ENCODE measurements at places on chromosomes 16 and 17. TPM values are rescaled to one million over a fixed set of nuclear protein-coding genes. Genes with fewer than 3 reads are reported as not detected.

Gene TAT
- not detected for total RNA-seq

Gene PRCD
- total RNA-seq, result 6.1 TPM

Gene PLA2G10
- total RNA-seq, result not detected

Gene EME1
- not detected for total RNA-seq

Gene WNK4
- total RNA-seq, result not detected

Gene CACNG3
- not detected for total RNA-seq

Gene CHRNE
- 0.54 TPM for total RNA-seq

Gene SMPD3
- 2.7 TPM for total RNA-seq

Gene ABHD15
- 8.4 TPM for total RNA-seq

Gene CHST5
- total RNA-seq, result not detected

Gene IST1
- total RNA-seq, result 117 TPM

Gene DHX58
- total RNA-seq, result 14.5 TPM

Gene KRT25
- not detected for total RNA-seq

Gene AOC3
- 58.1 TPM for total RNA-seq

Gene SNAI3
- total RNA-seq, result not detected

Gene RPGRIP1L
- 4.1 TPM for total RNA-seq

DNA sequence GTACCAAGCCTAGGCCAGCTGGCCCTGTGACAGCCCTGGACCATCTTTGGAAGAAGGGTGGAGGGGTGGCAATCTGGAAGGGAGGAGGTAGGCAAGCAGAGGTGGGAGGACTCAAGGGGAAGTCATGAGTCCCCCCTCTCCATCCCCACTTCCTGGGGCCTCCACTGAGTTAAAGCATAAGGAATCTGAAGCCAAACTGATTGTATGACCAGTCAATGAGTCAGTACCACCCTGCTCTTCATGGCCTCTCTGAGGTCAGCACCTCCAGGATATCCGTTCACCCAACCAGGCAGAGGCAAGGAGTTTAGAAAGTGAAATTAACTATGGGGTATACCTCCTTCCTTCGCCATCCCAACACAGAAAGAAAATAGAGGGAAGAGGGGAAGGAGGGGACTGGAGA is 272.7 kb downstream of the SOX9 start:
- no peaks in the 10 kb centered on the region for H3K27me3 ChIP-seq
- H3K36me3 ChIP-seq, result no peaks in the 10 kb centered on the region
- H3K4me3 ChIP-seq, result no peak overlapping the region
- no peak for DNase-seq

GRCh38 chr17:17084941-17085340 is 42.7 kb downstream of the MPRIP start:
- no peak overlapping the region for H3K4me3 ChIP-seq
- H3K27ac ChIP-seq, result no peak overlapping the region
- peaks cover 18% of the 10 kb centered on the region for H3K4me1 ChIP-seq
- no peaks in the 10 kb centered on the region for H3K36me3 ChIP-seq

DNA sequence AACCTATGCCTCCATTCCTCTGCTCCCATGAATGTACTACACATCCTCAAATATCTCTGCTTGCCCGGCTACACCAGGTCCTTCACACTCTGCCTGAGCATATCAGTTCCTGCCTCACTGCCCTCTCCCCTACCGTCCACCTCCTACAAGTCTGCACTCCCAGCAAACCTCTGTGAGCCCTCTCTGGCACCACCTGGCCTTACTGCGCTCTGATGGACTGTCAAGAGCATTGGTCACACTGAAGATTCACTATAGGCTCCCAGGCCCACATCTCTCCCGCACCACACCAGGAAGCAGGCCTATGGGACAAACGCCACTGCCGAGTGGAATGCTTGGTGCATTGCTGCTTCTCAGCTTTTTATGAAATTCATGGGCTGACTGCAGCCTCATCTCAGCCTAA is 8.9 kb downstream of the GINS2 start:
- no peak overlapping the region for H3K4me3 ChIP-seq
- no peak overlapping the region for H3K27ac ChIP-seq
- H3K27me3 ChIP-seq, result no peaks in the 10 kb centered on the region
- no peaks in the 10 kb centered on the region for H3K4me1 ChIP-seq
- no peak for DNase-seq
- peaks cover 7% of the 10 kb centered on the region for H3K36me3 ChIP-seq

- H3K36me3 ChIP-seq, result no peaks in the 10 kb centered on the region
- H3K27ac ChIP-seq, result peak overlapping the region; percentile 100
- peak overlapping the region; percentile 79 for H3K4me3 ChIP-seq
- H3K4me1 ChIP-seq, result no peaks in the 10 kb centered on the region
- H3K27me3 ChIP-seq, result no peaks in the 10 kb centered on the region
Observed at GRCh38 chr17:27296428-27296979, 2.6 kb downstream of the WSB1 start.

DNA sequence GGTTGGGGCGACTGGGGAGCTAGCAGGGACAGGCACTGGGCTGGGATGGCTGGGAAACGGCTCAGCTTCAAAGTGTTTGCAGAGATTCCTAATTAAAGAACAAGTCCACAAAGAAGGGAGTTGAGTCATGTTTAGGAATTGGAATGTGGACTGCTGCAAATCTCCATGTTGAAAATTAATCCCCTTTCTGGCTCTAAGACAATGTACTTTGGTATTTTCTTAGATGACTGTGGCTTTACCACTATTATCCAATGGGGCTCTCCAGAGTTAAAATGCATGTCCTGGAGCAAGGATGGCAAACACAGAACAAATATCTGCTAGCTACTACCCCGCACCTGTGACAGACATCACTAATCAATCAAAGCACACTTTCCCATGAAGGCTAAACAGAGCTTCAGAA is 22.2 kb upstream of the WSCD1 start:
- DNase-seq, result no peak
- H3K4me3 ChIP-seq, result no peak overlapping the region
- no peak overlapping the region for H3K27ac ChIP-seq
- peaks cover 4% of the 10 kb centered on the region for H3K27me3 ChIP-seq
- no peaks in the 10 kb centered on the region for H3K4me1 ChIP-seq

- no peak overlapping the region for H3K4me3 ChIP-seq
- H3K27me3 ChIP-seq, result no peaks in the 10 kb centered on the region
- no peaks in the 10 kb centered on the region for H3K36me3 ChIP-seq
- H3K4me1 ChIP-seq, result no peaks in the 10 kb centered on the region
- no peak overlapping the region for H3K27ac ChIP-seq
Observed at GRCh38 chr17:38550661-38551060, 55.1 kb downstream of the SRCIN1 start.

DNA sequence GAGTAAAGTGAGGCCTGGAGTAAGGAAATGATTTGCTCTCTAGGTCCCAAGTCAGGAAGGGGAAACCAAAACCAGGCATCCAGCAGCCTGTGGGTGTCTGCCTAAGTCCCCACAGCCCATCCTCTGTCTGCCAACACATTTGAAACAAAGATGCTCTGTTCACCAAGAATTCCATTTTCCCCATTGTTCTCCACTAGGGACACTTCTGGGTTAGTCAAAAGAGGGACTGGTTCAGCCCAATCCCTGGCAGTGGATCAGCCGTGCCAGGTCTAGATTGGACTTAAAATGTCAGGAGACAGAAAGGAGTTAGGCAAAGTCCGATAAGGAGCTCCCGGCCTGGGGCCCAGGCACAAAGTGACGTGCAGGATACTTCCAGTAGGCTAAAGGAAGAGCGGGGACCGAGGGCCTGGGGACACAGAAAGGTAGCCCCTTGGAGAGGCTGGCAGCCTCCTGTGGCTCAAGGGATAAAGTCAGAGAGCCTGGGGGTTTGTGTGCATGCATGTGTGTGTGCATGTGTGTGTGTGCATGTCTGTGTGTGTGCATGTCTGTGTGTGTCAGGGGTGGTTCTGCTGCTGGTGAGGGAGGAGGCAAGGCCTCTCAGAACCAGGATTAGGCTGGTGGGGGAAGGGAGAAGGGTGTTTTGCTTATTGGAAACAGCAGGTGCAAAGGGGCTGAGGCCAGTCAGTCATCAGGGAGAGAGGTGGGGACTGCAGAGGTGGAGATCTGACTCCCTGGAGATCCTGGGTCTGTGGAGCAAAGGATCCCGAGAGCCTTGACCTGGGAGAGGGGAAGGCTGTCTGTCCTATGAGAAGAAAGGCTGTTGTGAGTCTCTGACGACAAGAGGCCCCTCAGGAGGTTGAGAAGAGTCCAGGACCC is 41.7 kb upstream of the IL34 start:
- no peak overlapping the region for H3K4me3 ChIP-seq
- H3K27me3 ChIP-seq, result no peaks in the 10 kb centered on the region
- H3K27ac ChIP-seq, result no peak overlapping the region
- DNase-seq, result no peak
- H3K4me1 ChIP-seq, result no peaks in the 10 kb centered on the region

- H3K27ac ChIP-seq, result peak overlapping the region; percentile 17
- H3K4me1 ChIP-seq, result peaks cover 71% of the 10 kb centered on the region
- H3K27me3 ChIP-seq, result no peaks in the 10 kb centered on the region
Observed at GRCh38 chr16:53094013-53094630, 39.3 kb downstream of the CHD9 start.

GRCh38 chr16:65537336-65537735 is 415.5 kb upstream of the CDH11 start:
- no peaks in the 10 kb centered on the region for H3K4me1 ChIP-seq
- no peaks in the 10 kb centered on the region for H3K36me3 ChIP-seq
- no peak for DNase-seq
- no peak overlapping the region for H3K27ac ChIP-seq
- H3K27me3 ChIP-seq, result no peaks in the 10 kb centered on the region

GRCh38 chr17:33112763-33113162 is 121.1 kb downstream of the SPACA3 start:
- no peaks in the 10 kb centered on the region for H3K27me3 ChIP-seq
- no peak overlapping the region for H3K27ac ChIP-seq
- H3K4me1 ChIP-seq, result peaks cover 13% of the 10 kb centered on the region

DNA sequence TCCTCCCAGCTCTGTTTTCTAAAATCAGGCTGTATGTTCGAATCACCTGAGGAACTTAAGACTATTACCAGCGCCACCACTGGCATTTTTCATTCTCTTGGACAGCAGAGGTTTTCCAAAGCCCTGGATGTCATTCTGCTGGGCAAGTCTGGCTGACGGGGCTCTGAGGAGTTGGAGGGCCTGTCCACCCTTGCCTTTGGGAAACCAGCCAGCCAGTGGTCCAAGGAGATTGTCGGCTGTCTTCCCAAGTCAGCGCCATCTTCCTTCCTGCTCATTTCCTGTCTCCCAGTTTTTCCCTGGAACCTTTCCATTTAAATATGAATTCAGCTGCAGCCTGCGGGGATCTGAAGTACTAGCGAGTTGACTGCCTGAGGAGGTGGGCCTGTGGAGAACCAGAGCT is 258.3 kb downstream of the PRKCA start:
- no peaks in the 10 kb centered on the region for H3K27me3 ChIP-seq
- no peaks in the 10 kb centered on the region for H3K36me3 ChIP-seq
- no peak for DNase-seq

GRCh38 chr17:13491916-13492736 is 109.6 kb downstream of the HS3ST3A1 start:
- H3K36me3 ChIP-seq, result no peaks in the 10 kb centered on the region
- no peak overlapping the region for H3K4me3 ChIP-seq
- no peaks in the 10 kb centered on the region for H3K27me3 ChIP-seq
- no peak overlapping the region for H3K27ac ChIP-seq
- DNase-seq, result no peak

DNA sequence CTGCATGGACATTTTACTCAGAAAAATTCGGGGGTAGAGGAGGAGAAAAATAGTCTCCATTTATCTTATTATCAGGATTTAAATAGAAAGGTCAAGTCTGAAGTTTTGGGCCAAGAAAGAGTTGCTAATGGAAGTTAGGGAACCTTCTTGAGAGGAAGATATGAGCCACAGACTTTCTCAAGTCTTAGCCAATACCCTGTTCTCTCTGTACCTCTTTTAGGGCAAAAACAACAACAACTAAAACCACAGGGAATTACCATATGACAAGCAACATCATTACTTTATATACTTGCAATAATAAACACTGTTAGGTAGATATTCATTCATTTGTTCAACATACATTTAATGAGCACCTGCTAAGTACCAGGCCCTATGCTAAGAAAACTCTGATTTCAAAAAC is 282.2 kb upstream of the CDH5 start:
- no peaks in the 10 kb centered on the region for H3K4me1 ChIP-seq
- no peak for DNase-seq
- H3K4me3 ChIP-seq, result no peak overlapping the region
- H3K36me3 ChIP-seq, result no peaks in the 10 kb centered on the region
- H3K27me3 ChIP-seq, result no peaks in the 10 kb centered on the region
- H3K27ac ChIP-seq, result no peak overlapping the region

DNA sequence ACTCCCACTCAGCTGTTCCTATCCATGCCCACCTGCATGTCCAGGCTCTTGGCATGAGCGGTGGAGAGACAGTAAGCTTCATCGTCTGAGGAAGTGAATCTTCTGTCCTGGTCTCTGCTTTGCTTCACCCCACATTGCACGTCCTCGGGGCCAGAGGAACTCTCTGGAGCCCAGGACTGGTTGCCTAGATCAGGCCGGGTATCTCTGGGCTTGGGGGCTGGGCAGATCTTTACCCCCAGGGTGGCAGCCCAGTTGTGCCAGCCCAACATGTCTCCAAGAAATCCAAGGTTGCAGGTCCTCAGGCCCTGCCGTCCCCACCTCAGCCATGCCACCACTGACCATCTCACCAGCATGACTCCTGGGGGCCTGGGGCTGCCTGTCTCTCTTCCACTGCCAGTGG is 58.3 kb downstream of the BEAN1 start:
- H3K27me3 ChIP-seq, result no peaks in the 10 kb centered on the region
- H3K4me3 ChIP-seq, result no peak overlapping the region
- no peak for DNase-seq
- no peak overlapping the region for H3K27ac ChIP-seq

- H3K27me3 ChIP-seq, result no peaks in the 10 kb centered on the region
- no peaks in the 10 kb centered on the region for H3K36me3 ChIP-seq
- no peak overlapping the region for H3K4me3 ChIP-seq
Observed at GRCh38 chr17:13114601-13115031, 96.8 kb upstream of the ELAC2 start.

DNA sequence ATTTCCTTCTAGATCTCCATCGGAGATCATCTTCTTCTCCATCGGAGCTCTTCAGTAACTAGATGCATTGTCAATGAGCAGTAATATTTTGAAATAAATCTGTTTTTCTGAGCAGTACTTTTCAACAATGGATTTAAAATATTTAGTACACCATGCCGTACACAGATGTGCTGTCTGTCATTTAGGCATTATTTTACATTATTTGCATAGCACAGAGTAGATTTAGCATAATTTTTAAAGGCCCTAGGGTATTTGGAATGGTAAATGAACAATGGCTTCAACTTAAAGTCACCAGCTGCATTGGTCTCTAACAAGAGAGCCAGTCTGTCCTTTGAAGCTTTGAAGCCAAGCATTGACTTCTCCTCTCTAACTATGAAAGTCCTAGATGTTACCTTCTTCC is 95.4 kb upstream of the ANKFN1 start:
- H3K4me3 ChIP-seq, result no peak overlapping the region
- H3K27ac ChIP-seq, result no peak overlapping the region
- H3K4me1 ChIP-seq, result no peaks in the 10 kb centered on the region
- DNase-seq, result no peak

DNA sequence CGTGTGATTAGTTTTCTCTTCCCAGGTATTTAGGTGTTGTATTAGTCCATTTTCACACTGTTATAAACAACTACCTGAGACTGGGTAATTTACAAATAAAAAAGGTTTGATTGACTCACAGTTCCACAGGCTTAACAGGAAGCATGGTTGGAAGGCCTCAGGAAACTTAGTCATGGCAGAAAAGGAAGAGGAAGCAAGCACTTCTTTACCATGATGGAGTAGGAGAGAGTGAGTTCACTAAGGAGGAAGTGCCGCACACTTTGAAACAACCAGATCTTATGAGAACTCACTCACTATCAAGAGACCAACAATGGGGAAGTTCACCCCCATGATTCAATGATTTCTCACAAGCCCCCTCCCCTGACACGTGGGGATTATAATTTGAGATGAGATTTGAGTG is 1343.7 kb upstream of the GOT2 start:
- H3K36me3 ChIP-seq, result no peaks in the 10 kb centered on the region
- no peak overlapping the region for H3K27ac ChIP-seq
- H3K27me3 ChIP-seq, result no peaks in the 10 kb centered on the region

- no peak overlapping the region for H3K27ac ChIP-seq
- peaks cover 87% of the 10 kb centered on the region for H3K36me3 ChIP-seq
- H3K4me1 ChIP-seq, result peaks cover 10% of the 10 kb centered on the region
- no peak overlapping the region for H3K4me3 ChIP-seq
- no peaks in the 10 kb centered on the region for H3K27me3 ChIP-seq
Observed at GRCh38 chr17:21010705-21011596, 31.9 kb downstream of the USP22 start.
